ENCODE measurements at places on chromosomes 1 and 21.

- no peak for DNase-seq
Observed at GRCh38 chr1:248127653-248128052, 17.3 kb upstream of the OR2M5 start.

DNA sequence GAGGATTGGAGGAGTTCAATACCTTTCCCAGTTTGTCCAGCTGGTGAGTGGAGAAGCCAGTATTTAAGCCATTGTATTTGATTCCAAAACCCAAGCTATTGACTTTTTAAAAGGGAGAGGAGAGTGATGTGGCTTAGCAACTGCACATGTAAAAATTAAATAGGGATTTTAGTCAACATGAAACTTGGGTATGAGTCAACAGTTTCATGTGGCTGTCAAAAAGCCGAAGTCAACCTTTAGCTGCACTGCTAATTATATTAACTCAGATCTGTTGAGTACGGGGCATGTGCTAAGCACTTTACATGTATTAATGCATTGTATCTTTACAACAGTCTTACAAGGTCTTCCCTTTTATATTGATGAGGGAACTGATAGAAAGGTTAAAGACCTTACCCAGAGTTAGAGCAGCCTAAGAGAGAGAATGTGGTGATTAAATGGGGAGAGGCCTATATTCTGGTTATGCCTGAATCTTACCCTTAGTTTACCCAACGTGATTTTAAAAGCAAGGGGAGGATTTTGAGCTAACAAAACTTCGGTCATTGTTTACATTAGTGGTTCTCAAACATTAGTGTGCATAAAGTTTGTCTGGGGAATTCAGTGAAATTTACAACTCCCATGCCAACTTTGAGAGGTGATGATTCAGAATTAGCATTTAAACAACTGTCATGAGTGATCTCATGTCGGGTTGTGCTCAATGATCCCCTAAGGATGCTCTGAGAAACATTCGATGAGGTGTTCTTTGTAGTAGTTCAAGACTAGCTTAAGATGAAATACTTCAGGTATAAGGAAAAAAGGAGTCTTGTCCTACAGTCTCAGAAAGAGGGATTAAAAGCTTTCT lies 6.9 kb upstream of the SLC35F3 start:
- DNase-seq, result no peak

DNA sequence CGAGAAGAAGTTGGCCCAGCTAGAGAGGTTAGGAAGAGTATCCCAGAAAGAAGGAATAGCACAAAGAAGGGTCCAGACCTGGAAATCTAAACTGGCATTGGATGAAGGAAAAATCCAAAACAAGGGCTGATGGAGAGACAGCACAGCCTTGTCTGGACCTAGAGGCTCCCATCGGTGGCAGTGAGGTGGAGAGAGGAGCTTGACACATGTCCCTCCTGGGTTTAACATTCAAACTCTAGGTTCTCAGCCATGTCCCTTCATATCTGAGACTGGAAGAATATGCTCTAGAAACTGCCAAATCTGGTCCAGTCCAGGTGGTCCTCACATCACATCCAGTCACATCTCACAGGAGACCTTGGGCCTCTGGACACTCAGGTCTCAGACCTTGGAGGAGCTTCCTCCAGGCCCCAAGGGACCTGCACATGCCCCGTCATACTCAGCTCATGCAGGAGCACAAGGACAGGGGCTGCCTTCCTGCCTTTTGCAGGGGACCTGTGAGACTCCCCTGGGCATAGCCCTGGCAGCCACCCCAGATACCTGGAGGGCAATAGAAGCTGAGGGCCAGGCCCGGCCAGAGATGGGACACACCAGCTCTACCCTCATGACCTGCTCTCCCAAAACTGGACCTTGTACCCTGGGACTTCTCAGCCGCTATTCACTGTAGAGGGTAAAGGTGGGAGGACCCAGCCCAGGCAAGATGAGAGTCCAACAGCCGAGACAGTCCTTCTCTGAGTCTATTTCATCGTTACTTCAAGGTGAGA lies 7.5 kb downstream of the TMEM125 start:
- DNase-seq, result no peak

DNA sequence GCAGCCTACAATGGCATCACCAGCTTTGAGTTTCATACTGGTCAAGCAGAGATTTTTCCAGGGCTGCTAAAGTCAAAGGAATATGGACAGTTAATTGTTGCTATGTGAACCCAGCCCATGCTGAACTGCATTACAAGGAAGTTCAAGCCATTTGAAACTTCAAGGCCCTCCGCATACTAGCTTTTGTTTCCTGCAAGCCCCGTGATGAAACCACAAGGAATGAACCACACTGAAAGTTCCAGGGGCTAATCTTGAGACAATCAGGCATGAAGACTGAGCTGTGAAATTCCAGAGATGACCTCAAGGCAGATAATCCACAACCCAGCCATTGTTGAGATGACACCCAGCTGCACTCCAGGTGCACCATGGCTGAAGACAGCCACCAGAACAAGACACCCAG lies 180.8 kb downstream of the C1orf21 start:
- DNase-seq, result no peak

DNA sequence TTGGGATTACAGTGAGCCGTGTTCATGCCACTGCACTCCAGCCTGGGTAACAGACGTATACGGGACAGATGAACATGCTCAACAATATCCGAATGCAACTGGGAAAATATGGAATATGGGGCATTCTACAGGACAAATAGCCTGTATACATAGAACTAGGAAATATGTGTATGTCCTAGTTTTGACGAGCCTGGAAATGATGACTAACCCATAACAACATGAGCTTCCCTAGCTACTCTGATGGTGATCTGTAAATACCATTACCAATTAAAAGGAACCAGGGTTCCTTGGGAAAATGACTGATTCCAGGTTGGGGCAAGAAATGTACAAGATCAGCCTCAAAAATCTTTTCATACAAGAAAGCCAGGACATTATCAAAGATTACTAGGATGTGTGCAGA lies 42.8 kb upstream of the ARTN start:
- no peak for DNase-seq

DNA sequence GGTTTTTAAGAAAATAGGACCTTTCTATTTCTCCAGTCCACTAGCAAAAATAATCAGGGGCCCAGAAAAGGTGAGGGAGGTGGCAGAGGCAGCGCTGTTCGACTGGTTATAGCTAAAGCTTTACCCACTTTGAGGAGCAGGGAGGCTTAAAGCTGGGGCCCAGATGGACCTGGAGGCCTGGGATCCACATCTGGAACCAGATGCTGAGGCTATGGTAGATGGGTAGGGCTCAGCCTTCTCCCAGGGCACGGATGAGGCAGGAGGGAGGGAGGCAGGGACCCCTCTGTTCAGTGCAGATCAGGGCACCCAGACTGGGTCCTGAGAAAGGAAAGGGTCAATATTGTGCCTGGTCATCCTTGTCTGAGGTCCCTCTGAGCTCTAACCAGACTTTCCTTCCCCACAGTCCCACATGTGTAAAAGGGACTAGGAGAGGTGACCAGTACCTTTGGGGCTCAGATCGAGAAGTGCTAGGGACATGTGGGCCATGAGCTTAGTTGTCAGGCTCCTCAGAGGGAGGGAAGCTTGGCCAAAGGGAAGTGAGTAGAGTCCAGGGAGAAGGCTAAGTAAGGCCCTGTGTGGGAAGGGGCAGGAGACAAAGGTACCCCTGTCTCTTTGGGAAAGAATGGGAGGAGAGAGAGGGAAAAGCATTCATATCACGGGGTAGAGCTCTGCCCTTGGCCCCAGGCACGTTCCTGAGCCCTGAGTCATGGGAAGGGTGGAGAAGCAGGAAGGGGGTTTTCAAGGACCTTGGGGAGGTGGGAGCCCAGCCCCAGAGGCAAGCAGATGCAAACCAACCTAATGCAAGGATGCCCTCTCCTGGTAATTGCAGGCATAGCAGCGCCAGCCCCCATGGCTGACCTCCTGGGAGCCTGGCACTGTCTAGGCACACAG lies 15.4 kb downstream of the LMNA start:
- DNase-seq, result peak; percentile 79

- DNase-seq, result no peak
Observed at GRCh38 chr1:40153073-40153770, 8.0 kb upstream of the RLF start.
